ENCODE measurements at places on chromosomes 5 and 9.

- DNase-seq, result peak; percentile 31
Measured at GRCh38 chr9:115597330-115597895, 479.5 kb upstream of the TNC start.

GRCh38 chr5:40436535-40437237 is 243.0 kb upstream of the PTGER4 start:
- DNase-seq, result no peak

GRCh38 chr9:128412120-128412790 is 8.4 kb upstream of the CERCAM start:
- peak; percentile 30 for DNase-seq

DNA sequence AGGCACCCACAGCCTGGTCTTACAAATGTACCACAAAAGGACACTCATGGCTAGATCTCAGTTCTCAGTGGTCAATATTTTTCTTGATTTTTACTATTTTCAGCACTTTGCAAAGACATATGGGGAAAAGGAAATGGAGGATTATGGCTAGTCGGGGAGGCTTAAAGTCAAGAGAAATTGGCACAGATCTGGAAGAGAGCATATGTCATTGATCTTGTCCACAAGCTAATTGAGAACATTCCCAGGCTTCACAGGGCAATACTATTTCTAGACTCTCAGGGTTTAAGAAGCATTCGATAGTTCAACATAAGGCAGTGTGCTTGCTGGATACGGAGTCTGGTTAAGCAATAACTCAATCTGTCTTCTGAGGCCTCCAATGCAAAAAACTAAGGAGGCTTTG is 285.8 kb downstream of the ZNF608 start:
- DNase-seq, result no peak

- DNase-seq, result no peak
Measured at GRCh38 chr9:131446276-131446675, 52.4 kb downstream of the PRRC2B start.

- DNase-seq, result no peak
Measured at GRCh38 chr9:27514551-27514950, 9.5 kb upstream of the IFNK start.

- no peak for DNase-seq
Measured at GRCh38 chr5:38189081-38189504, 69.3 kb upstream of the EGFLAM start.

DNA sequence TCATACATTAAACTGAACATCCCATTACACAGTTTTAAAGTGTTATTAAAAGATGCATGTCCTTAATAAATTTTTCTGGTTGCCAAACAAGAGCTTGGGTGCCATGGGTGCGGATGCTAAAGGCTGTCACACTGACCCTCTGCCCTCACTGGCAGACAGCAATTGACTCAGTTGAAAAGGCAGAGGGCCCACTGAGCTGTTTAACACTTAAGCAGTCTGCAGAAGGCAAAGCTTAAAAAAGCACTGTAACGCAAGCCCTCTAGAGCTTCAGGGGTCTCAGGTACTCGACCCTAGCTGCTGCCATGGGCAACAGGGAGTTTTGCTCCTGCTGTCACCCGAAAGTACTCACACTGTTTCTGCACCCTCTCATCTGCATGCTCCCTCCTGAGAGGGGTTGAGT is 726.4 kb upstream of the TYRP1 start:
- DNase-seq, result no peak

- DNase-seq, result peak; percentile 92
Measured at GRCh38 chr9:74666625-74667316, 169.6 kb downstream of the RORB start.

DNA sequence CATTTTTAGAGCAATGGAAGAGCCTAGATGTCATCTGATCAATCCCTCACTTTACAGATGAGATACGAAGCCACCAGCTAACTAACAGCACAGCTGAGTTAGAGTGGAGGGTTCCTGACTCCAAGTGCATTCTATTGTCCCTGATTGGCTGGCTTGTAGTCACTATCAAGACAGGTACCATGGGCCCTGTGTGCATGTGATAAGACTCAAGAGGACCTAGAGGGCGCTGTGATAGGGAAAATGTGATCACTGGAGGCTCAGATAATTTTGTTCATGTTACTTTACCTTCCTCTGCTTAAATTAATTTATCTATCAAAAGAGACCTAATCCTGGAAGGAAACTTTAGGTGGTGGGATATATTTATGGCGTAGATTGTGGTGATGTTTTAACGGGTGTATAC is 19.5 kb upstream of the SNAPC3 start:
- DNase-seq, result peak; percentile 23

DNA sequence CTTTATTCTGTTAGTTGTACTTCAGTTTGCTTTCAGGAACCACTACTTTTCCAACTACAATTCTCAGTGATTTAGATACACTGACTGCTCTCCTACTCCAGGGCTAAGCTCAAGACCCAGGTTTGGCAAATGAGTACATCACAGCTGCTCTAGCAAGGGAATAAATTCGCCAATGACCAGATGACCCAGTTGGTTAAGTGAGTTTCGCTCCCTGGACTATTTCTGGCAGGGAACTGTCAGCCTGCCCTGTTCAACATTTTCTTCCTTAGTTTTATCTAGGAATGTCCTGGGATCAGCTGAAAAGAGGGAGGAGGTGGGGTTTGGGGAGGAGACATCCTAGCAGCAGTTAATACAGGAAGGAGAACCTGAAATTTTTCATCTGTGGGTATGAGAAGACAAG is 6.4 kb upstream of the STARD4 start:
- DNase-seq, result no peak

GRCh38 chr9:26132746-26133312 is 454.6 kb upstream of the TUSC1 start:
- no peak for DNase-seq

GRCh38 chr9:101029315-101030085 is 973 bp downstream of the PLPPR1 start:
- DNase-seq, result no peak

DNA sequence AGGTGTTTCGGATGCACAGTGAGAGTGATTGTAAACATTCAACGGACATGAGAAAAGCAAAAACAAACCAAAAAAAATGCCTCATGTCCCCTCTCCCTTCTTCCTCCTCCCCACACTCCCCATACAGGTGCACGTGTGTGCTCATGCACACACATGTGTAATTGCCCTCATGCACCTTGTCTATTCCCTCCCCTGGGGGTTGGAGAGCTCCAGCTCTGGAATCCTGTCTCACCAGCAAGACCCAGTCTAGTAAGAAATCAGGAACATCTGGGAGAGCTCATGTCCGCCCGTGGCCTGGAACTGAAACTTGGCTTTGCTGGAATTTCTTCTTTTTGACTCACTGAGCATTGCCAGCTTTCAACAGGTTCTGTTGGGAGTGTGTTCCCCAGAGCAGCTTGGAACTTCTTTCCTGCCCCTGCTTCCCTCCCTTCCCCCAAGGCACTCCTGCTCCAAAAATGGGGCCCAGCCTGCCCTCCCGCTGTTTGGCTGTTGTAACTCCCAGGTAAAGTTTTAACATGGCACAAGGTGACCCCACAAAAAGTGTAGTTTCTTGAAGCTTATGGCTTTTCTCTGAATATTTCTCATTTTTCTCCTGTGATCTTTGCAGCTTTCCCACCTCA is 190.1 kb downstream of the NR3C1 start:
- peak; percentile 72 for DNase-seq

DNA sequence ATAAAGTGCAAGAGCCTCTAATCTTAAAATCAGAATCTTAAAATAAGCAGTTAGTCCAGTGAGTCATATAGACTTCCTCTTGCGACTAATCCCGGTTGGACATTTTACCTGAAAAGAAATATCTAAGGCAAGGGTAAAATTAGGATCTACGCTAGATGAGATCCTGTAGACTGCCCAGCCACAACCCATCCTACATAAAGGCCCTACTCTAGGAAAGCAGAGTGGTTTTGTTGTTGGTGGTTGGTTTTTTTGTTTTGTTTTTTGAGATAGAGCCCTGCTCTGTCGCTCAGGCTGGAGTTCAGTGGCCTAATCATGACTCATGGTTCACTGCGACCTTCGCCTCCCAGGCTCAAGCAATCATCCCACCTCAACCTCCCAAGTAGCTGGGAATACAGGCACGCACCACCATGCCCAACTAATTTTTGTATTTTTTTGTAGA is 6.9 kb downstream of the TSC1 start:
- DNase-seq, result peak; percentile 10

DNA sequence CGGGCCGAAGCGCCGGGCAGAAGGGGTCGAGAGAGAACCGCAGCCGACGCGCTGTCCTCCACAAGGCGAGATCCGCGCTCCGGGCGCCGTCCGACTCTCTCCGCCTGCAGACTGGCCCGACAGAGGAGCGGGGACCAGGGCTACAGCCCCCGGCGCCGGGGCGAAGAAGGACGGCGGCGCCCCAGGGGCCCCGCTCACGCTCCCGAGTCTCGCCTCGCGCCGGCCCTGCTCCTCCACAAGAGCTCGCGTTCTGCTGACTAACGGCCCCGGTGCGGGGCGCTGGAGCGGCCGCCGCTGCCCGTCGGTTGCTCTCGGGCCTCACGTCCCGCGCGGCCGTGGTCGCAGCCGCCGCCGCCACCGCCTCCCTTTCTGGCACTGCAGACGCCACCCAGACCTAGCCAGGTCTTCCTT is 338 bp downstream of the ABHD17B start:
- DNase-seq, result no peak

DNA sequence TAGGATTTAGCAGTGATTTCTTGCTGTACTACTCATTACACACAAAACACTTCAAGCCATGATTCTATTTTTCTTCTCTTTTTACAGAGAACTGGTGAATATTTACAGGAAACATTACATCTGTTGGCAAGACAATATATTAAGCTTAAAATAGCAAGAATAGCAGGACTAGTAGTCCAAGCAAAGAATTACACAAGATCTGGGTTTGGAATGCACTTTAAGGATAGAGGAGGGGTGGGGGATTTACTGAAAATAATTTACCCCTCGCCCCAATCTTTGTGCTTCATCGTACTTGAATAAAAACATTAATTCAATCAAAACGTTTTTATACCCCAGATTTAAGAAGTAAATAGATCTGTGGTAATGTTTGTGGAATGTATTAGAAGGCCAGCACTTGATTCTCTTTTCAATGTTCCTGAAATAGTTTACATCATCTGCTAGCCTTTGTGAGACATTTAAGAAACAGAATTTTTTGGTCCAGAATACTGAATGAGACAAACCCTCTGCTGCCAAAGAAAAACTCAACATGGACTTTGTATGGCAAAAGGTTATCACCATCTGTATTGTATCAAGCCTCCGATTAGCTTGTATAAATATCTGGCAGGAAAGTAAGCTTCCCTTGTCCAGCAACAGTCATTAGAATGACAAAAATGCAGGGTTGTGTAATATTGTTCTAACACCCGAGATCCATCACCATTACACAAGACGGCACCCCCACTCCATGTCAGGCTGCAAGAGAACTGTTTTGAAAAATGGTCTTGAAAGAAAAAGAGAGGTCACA is 23.8 kb downstream of the SVEP1 start:
- DNase-seq, result peak; percentile 90

DNA sequence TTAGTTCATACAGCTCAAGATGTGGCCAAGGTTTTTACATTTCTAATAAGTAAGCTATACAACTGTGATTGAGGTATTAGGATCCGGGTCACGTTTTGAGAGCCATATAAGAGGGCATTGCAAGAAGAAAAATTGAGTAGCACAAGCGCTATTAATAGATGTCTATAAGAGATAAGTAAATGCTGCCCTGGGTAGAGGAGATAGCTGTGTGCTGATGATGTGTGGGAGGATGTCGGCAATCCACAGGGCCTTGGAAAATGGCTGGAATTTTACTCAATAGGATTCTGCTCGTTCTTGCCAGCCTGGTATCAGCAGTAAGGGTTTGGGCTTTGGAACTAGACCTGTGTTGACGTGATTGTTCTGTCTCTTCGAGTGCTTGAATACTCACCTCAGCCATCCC is 41.6 kb downstream of the CSF1R start:
- no peak for DNase-seq

GRCh38 chr5:13510616-13511015 is 433.9 kb downstream of the DNAH5 start:
- DNase-seq, result no peak

DNA sequence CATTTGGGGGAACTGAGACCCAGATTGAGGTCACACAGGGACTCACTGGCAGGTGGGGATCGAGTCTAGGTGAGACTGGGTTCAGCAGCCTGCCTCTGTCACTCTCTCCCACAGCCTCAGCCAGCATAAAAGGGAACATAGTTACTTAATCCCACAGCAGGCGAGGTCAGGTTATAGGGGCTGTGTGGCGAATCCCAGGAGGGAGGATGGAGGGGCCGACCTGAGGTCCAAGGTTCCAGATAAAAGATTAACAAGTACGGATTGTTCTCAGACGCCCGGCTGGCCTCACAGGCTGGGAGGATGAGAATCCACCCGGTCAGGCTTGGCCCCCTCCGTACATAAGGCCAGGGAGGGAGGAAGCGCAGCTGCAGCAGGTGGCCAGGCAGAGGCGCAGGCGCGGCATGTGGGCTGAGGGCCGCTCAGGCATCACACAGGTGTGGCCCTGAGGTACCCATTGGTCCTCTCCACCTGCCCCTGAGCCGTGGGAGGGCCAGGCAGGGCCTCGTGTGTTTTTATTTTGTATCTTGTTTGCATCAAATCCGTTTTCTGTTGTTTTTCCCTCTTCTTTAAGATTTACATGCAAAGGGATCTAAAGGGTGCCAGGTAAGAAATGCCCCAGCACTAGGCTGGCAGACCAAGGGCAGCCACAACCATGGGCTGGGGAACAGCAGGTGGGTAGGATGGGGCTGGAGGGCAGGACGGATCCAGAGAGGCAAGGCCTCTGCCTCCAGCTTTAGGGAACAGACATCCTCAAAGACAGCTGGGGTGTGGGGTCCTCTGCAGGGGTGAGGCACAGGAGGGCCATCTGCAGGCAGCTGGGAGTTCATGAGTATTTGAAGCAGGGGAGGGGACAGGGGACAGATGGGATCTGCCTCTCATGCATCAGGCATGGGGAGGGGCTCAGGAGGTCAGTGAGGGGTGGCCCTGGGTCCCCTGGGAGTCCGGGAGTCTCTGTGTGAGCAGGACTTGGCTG is 3.6 kb downstream of the SUSD3 start:
- no peak for DNase-seq

DNA sequence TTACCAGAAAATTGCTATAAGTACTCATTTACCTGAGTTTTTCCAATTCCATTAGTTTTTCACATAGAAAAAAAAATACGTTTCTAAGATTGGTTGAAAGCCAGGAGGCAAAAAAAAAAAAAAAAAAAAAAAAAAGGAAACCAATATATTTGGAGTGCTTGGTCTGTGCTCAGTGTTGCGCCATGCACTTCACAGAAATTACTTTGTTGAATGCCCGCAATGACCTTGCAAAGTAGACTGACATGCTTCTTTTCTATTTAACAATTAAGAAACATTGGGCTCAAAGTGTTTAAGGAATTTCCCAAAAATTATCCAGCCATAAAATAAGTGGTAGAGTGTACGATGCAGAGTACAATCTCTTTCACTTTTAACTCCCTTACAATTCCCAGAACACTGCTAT is 65.2 kb upstream of the PAPPA start:
- no peak for DNase-seq

DNA sequence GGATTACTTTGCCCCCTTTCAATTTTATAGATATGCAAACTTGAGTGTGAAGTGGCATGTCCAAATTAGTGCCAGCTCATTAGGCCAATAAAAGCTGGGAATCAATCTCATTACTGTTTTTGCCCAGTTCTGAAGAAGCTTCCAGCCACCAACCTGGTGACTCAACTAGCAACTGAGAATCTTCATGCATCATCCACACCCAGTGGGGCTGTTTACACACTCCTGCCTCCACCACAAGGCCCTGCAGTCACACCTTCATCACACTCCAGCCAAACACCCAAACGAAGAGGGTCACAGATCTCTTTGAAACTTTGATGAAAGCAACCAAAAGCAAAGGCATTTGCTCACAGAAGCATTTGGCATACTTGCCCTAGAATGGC is 41.3 kb upstream of the S1PR3 start:
- peak; percentile 80 for DNase-seq

GRCh38 chr9:115845648-115846312 is 307.8 kb upstream of the PAPPA start:
- DNase-seq, result peak; percentile 95

Data from fibroblast of mammary gland (primary cell).